ENCODE measurements at places on chromosomes 16 and 17.

DNA sequence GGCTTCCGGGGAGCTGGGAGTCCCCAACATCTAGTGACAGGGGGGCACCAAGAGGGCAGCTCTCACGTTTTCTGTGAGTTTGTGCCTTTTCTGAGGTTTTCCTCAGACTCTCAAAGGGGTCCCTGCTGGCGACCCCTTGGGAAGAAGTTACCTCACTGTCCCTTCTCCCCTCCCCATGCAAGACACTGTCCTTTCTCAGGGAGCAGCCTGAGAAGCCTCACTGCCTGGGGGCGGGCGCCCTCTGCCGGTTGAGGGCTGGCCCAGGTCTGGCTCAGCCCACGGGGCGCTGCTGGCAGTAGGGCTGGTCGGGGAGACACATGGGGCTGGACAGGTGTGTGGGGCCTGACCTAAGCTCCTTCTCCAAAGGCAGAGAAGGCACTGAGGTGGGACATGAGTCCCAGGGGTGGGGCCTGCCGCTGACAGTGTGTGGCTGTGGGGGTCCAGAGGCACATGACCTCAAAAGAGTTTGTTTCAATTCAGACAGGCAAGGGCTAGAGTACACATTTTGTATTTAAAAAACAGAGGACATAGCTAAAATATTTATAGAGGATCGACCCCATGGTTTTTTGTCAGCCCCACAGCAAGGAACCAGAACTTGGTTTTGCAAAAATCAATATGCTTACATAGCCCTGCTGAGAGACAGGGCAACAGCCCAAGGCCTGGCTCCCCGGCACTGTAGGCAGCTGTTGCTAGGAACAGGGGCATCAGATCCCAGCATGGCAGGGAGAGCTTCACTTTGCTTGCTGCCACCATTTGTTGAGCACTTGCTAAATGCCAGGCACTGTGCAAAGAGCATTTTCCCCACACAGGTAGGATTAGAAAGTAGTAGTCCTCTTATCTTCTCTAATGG lies 18.5 kb upstream of the ALDH3A1 start:
- no peak for DNase-seq

GRCh38 chr17:17561408-17562145 lies 29.9 kb downstream of the PEMT start:
- DNase-seq: no peak

DNA sequence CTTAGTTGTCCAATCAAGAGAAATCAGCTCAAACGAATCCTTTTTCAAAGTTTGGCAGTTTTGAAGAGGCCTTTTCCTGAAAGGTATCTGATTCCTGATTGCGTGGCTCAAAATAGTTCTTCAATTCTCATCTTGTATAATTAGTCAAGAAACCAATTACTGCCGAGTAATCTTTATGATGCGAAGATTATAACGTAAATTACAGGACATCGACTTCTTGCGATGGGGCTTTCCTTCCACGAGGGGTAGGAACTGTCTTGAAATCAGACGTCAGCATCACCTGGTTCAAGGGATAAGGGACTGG lies 644 bp upstream of the ARL2BP start:
- no peak for DNase-seq

DNA sequence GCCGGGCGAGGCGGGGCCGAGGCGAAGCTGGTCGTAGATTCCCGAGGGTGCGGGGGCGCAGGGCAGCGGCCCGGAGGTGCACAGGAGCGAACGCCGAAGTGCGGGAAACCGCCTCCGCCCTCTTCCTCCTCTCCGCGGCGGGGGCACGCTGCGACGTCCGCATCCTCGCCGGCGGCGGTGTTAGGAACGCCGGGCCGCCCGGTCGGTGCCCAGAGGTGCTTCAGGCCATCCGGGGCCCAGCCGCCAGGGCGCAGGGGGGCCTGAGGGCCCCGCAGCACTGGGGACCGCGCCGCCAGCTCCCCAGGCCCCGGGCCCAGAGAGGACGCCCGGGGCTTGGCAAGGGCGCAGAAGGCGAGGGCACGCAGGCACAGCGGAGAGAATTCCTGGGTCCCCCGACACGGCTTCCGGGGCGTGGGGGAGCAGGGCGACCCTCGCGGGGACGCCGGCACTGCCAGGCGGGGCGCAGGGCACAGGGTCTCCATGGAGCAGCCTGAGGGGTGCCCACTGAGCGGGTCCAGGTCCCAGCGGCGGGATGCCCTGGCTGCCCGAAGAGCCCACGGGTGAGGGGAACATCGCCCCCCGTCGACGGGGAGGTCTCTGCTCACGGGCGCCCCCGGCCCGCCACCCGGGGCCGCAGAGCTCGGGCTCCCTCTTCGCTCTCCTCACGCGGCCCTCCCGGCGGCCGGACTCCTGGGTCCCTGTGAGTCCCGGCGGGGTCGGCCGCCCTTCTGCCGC lies 576 bp downstream of the EPOP start:
- DNase-seq: no peak

DNA sequence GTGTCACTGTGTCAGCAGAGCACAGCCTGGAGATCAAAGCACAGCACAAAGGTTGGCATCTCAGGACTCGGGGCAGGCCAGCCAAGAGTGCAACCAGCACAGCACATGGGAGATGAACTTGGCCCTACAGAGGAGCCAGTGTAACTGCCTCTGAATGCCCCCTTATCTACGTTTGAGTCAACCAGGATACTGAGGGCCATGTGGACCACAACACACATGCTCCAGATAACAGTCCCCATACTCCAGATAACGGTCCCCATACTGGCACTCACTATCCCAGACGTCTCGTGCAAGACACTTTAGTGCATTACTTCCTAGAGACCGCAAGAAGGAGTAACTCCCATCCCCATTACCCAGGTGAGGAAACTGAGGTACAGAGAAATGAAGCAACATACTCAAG lies 88.2 kb downstream of the XYLT1 start:
- no peak for DNase-seq

DNA sequence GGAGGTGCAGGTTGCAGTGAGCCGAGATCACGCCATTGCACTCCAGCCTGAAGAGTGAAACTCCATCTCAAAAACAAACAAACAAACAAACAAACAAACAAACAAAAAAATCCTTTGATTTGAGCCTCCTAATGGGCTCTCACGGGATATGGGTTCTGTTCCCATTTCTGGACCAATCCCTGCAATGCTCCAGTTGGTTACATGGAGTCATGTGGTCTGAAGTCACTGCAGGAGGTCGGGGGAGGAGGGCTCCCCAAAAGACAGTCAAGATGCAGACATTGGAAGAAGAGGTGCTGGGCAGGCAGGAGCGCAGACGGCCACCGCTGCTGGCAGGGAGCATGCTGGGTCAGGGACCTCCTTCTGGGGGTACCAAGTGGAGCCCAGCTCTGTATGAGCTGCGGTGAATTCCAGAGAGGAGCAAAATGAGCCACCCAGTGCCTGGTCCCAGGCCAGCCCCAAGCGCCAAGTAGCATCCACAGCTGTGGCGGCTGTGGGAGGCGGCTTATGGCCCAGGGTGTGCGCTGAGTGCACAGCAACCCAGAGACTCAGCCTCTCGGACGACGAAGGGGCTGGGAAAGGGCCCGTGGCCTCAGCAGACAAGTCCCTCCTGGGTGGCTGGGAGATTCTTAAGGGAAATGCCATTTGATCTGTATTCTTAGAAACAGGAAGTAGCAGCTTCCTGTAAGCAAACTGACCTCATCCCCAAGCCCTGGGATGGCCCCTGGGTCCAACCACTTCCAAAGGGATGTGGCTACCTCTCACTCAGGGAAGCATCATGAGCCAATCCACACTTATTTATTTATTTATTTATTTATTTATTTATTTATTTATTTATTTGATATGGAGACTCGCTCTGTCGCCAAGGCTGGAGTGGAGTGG lies 19.6 kb upstream of the ATP2A3 start:
- no peak for DNase-seq

All from urinary bladder (tissue), 4 donors.